ENCODE measurements at places on chromosomes 2 and 18.

- DNase-seq = no peak
Measured at GRCh38 chr2:27772804-27773203, 1.3 kb downstream of the MRPL33 start.

DNA sequence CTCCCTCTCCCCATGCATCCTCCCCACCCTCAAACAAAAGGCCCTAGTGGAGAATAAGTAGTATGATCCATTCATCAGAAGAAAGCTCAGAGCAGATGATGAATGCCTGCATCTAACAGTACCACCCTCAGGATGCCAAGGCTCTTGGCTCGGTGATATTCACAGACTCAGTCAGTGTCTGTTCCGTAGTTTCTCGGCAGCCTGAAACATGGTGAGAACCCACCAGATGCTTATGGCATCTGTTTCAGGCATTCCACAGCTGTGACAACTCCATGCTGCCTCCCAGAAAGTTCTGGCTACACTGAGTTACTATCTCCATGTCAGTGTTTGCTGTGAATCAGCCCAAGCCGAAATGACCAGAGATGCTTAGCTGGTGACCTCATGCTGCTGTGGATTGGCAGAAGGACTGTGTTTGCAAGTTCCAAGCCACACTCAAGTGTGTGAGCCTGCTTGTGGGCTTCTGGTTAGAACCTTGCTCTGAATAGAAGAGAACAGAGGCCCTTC is 83.9 kb downstream of the WDSUB1 start:
- DNase-seq = no peak

DNA sequence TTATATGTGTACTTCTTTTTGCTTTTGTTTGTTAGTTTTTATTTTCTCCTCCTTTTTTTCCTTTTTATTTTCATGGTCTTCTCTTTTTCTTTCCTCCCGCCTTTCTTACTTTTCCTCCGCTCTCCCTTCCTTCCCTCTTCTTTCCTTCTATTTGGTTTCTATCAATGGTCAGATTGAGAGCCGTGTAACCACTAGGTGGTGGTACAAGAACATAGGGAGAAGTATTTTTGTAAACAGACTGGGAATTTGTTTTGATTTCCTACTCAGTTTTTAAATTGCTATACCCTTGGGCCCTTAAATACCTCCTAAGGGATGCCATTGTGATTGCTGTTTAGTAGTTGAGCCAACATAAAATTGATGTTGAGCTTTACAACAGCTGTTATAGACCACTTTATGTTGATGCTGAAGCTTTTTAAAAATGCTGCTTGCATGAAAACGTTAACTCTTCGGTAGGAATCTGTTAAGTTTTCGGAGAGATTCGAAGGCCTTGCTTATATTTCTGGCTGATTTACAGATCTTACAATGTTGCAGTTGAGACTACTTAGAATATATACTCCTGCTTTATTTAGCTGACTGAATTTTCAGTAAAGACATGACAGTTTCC is 124.2 kb downstream of the UBE2E3 start:
- no peak for DNase-seq

DNA sequence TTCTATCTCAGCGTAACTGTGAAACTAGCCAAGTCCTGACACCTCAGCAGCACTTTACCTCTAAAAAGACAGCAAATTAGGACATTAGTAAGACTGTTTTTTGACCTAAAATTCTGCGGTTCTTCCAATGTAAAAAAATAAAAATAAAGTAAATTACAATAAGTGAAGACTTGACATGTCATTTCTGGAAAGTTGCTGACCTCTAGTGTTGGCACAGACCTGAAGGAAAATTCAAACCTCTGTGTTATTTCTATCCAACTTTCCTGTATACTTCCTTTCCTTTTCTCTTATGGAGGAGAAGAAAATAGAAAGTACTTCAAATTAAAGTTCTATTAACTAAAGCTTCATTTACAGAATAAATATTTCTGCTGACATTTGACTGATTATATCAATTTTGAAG is 110.6 kb downstream of the TMEM182 start:
- no peak for DNase-seq

GRCh38 chr2:160293391-160294091 is 93.5 kb upstream of the ITGB6 start:
- DNase-seq = no peak

- no peak for DNase-seq
Measured at GRCh38 chr2:67917332-67918054, 145.3 kb downstream of the C1D start.

DNA sequence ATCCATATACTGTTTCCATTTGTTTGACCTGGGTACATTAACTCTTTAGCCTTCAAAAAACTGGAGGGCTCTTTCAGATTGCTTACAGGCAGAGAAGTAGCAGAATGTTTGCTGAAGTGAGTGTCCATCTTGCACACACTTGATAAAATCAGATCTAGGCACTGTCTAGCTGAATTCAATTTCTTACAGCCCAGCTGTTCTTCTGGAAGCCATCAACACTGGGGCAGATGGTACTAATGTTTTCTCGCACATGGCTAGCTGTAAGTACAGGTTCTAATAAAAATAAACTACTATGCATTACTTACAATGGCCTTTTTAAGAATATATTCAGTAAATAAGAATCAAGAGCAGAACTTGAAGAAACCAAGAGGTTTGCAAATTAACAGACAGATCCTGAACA is 175.9 kb downstream of the NBAS start:
- no peak for DNase-seq

DNA sequence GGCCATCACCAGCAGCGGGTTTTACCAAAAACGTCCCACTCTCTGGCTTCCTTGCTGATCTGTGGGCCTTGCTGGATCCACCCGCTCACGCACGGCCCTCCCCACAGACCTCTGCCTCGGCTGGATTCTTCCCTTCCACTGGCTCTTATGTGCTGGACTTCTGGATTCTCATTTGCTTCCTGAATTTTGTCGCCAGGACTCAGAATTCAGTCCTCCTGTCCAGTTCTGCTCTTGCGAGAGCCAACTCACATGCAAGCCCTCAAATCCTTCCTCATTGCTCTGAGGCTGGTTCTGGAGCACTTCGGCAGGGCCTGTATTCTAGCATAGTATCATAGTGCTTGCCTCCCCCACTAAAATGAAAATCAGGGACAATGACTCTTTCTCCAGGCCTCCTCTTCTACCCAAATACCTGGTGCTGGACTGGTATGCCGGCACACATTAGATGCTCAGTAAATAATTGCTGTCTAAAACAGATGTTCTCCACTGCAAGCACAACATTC is 115.5 kb downstream of the ATL2 start:
- DNase-seq = no peak

- DNase-seq = no peak
Measured at GRCh38 chr18:55372209-55372608, 215.8 kb downstream of the TCF4 start.

- no peak for DNase-seq
Measured at GRCh38 chr18:33928231-33928630, 296.5 kb downstream of the NOL4 start.

- DNase-seq = no peak
Measured at GRCh38 chr18:46910856-46911255, 6.5 kb downstream of the PIAS2 start.

- DNase-seq = no peak
Measured at GRCh38 chr18:53937037-53937436, 287.4 kb downstream of the MBD2 start.

- no peak for DNase-seq
Measured at GRCh38 chr2:236257136-236257535, 7.1 kb downstream of the ASB18 start.

DNA sequence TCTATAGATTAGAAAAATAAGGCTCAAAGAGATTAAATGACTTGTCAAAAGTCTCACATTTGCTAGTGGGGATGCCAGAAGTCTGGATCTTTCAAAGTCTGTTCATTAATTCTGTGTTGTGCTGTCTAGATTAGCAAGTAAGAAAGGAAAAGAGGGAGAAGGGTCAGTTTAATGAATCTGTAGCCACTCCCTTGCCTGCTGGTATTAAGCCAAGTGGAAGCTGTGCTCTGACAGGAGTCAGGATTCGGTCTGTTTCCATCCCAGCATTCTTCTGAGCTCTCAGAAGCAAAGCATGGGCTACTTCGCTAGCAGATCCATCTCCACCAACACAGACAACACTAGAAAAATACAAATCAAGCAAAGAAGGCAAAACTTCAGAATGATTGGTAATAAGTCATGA is 98.5 kb downstream of the CERKL start:
- DNase-seq = no peak

- DNase-seq = no peak
Measured at GRCh38 chr2:2950403-2950952, 427.1 kb downstream of the EIPR1 start.

- no peak for DNase-seq
Measured at GRCh38 chr2:239425631-239426030, 24.8 kb upstream of the HDAC4 start.

DNA sequence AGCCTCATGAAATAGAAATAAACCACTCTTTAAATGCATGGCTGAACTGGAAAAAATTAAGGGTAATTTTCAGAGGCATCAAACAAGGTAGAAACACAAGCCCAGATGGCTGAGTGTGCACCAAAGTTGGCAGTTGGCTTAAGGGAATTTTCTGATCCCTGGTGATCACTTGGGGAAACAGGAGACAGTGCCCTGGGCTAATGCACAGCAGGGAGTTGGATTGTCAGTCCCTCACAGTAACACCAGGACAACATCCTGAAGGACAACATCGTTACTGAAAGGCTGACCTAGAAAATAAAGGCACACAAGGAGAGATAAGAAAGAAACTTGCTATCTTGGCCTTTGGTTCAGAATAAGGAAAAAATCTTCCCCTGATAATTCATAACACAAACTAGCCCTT is 417.0 kb downstream of the SLC4A3 start:
- DNase-seq = no peak

DNA sequence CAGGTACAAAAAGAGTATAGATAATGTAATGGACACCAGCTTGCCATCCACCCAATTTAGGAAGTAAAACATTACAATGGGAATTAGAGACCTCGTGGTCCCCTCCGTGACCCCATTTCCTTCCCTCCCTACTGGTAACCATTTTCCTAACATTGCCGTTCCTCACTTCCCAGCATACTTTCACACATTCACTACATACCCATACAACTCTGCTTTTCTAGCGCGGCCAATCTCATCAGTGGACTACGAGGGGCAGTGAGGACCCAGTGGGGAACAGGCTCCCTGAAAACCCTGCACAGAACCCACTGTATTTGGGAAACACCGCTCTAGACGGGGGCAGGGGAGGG is 1.1 kb downstream of the ENOSF1 start:
- DNase-seq = no peak

DNA sequence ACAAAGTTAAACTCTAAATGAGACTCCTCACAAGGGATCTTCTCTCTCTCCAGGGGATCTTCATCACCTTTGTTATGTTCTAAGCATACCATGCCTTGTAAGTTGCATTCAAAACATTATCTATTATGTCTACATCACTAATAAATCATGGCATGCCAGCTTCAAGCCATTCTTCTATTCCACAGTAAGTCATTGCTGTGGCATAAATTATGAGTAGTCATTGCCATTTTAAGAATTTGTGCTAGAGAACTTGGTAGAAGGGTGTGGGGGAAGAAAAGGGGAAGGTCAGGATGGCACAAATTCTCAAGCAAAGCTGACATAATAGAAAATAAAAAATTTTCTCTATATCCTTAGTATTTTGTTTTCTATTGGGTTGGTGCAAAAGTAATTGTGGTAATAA is 33.5 kb downstream of the BARD1 start:
- DNase-seq = no peak

GRCh38 chr2:143530758-143531157 is 401.5 kb downstream of the ARHGAP15 start:
- DNase-seq = no peak

Measured in stimulated activated CD8-positive, alpha-beta memory T cell treated with anti-CD3 and anti-CD28 coated beads, Interleukin-12 subunit alpha, Interleukin-12 subunit beta, amount 100 ng/mL, for 4 hours (primary cell).